ENCODE measurements at places on chromosomes 11 and 22. TPM values are rescaled to one million over a fixed set of nuclear protein-coding genes. Genes with fewer than 3 reads are reported as not detected.
A peak's percentile ranks its signal among the peaks of the same experiment; 100 is the strongest.

NCF4 gene
- not detected for total RNA-seq

DNA sequence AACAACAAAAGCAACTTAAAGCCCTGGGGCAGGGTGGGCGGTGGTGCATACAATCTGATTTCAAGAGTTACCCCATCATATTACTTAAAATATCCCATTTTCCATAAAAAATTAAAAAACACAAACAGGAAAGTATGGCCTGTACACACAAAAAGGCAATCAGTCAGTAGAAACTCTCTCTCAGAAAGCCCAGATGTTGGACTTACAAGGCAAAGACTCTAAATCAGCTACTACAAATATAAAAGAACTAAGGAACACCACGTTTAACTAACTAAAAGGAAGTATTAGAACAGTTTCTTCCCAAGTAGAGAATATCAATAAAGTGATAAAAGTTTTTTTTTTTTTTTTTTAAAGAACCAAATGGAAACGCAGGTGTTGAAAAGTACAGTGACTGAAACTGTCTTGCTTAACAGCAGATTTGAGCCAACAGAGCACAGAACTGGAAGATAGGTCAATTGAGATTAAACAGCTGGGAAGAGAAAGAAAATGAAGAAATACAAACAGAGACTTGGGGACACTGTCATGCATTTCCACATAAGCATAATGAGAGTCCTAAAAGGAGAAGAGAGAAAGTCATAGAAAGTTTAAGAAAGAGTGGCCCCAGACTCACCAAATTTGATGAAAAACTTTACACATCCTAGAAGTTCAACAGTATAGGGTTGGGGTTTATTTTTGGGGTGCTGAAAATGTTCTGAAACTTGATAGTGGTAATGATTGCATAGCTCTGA is 8.6 kb downstream of the SC5D start:
- no peak for DNase-seq

GRCh38 chr11:69002110-69002569 is 10.9 kb downstream of the MRGPRF start:
- peak; percentile 8 for DNase-seq

GRCh38 chr22:50435291-50436014 is 39.4 kb downstream of the SBF1 start:
- DNase-seq: no peak

GRCh38 chr11:126942146-126942545 is 58.4 kb downstream of the KIRREL3 start:
- DNase-seq: no peak

KDM4D gene
- total RNA-seq: 1.1 TPM

DNA sequence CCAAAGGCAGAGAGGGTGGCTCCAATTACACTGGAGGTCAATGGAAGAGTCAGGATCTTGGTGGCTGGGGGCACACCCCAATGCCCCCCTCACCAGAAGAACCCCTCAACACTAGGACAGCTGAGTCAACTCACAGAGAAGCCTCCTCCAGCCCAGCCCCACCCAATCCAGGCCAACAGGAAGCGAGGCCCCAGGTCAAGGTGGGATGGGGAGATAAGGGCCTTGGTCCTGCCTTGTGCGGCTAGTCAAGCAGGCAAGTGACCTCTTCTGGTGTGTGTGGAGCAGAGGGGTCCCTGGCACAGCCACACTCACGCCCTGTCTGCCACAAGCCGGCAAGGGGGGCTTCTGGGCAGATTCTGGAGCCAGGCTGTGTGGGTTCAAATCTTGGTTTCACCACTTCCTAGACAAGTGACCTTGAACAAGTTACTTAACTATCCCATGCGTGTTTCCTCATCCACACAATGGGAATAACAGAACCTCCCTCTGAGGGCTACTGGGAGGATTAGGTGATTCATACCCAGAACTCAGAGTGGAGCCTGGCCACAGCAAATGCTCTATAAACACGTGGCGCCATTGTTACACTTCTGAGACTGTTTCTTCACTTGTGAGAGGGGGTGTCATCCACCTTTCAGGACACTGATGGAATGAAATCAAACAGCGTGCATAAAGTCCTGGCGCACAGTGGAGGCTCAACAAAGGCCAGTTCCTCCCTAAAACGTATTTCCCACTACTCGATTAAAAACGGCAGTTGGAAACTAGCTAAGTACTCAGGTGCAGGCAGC is 3.2 kb downstream of the TTLL12 start:
- DNase-seq: peak; percentile 40

DNA sequence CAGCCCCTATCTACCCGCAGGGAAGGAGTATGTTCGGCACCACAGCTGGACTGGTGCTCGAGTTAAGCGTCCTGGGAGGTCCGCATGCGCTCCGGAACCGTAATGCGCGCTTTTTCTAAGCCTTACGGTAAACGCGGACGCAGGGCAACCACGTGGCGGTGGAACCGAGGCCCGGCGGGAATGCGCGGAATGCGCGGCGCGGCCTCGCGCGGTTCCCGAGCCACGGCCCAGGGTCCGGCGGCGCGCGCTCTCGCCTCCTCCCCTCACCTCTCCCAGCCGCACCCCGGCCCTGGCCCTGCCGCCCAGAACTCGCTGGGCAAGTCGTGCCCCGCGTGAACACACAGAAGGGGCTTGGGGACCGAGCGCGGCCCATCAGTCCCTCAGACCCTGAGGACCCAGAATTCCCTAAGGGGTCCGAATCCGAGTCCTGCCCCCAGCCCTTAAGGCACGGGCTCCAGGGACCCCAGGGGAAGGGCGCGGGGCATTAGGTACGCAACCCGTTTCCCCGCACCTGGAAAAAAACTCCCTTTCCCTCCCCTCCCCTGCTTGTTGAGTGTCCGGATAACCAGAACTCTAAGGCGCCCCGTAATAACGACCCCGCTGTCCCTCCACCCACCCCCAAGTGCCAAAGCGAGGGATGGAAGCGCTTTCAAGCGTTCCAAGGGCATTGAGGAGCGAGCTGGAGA is 4.3 kb upstream of the CCND1 start:
- peak; percentile 92 for DNase-seq

GGT5 gene
- 4.4 TPM for total RNA-seq

- DNase-seq: peak; percentile 89
Measured at GRCh38 chr11:76770642-76771445, 12.3 kb upstream of the TSKU start.

GRCh38 chr11:130429120-130429681 is 792 bp upstream of the ADAMTS8 start:
- no peak for DNase-seq

RAG1 gene
- 1.1 TPM for total RNA-seq
